Inflammatory macrophage treated with lipopolysaccharide for 4 hours (primary cell): ENCODE measurements at places on chromosomes 2 and 18.

- DNase-seq: peak; percentile 61
Observed at GRCh38 chr2:37377187-37377532, 32.7 kb downstream of the QPCT start.

GRCh38 chr2:241904011-241904718 lies 34.6 kb downstream of the RTP5 start:
- DNase-seq: no peak

- no peak for DNase-seq
Observed at GRCh38 chr2:105244451-105244850, 2.9 kb downstream of the GPR45 start.

DNA sequence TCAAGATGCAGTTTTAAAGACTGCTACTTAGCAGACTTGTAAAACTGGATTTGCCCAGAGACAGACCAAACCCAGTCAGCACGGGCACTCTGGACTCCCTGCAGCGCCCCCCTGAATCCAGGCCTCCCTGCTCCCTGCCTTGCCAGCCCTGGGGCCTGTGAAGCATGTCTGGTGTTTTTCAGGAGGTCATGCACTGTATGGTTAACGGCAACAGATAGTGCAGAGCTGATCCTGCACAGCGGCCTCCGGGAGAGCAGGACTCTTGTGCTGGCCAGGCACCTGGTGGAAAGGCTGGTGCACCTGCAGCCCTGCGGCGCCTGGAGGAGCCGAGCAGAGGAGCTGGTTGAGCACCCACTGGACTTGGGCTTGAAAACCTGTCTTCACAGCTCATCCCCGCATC lies 30.4 kb downstream of the HDAC4 start:
- DNase-seq: no peak

DNA sequence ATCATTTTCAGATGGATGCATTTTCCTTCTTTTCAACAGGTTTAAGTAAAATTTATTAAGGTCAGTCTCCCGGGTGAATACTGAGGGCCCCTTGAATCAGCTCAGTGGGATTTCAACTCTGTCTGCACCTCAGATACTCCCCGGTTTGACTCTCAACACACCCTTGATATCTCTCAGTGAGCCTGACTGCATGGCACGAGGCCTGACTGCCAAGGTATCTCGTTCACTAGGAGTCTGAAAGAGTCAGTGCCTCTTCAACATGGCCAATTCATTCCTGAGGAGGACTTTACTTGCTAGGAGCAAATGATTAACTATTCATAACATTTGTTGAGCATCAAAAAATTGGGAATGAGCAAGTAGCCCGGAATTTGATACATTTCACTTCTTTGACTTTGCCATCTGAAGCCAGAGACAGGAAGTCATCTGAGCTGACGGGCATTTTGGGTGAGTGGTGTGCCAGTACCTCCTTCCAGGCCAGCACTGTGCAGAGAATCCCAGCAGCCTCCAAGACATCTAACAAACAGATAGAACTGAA lies 81.0 kb downstream of the VAPA start:
- no peak for DNase-seq

- no peak for DNase-seq
Observed at GRCh38 chr2:170314744-170315447, 136.9 kb downstream of the MYO3B start.

DNA sequence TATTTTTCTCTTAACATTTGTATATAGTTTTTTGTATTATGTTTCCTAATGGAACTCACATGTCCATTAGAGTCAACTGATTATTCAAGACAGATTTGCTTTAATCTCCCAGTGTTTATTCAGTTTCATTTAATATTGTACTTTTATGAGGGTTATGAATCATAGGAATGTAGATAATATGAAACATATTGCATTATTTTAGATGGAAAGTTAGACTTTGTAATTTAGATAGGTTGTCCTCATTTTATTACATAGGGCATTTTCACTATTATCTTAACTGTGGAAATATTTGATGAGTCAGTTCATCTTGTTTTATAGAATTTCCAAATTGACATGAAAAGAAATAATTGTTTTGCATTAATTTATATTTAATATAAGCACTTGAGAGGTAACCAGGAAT lies 240.8 kb downstream of the PLCL1 start:
- no peak for DNase-seq
